MCF 10A (cell line): ENCODE measurements at places on chromosomes 7 and 10. TPM values are rescaled to one million over a fixed set of nuclear protein-coding genes. Genes with fewer than 3 reads are reported as not detected.

MYL7 gene
- not detected in 2 replicates for total RNA-seq

- no peaks in the 10 kb centered on the region for H3K36me3 ChIP-seq
- no peaks in the 10 kb centered on the region for H3K27me3 ChIP-seq
- peak; percentile 63 for DNase-seq
- peaks cover 14% of the 10 kb centered on the region for H3K4me1 ChIP-seq
- no peak overlapping the region for H3K4me3 ChIP-seq
These were observed 51.1 kb upstream of the PPP1R3C start for GRCh38 chr10:91683975-91684374.

- peak; percentile 62 for DNase-seq
- H3K4me3 ChIP-seq, result no peak overlapping the region
- H3K36me3 ChIP-seq, result no peaks in the 10 kb centered on the region
These were observed 524.8 kb downstream of the GRM8 start for GRCh38 chr7:126727930-126728391.

DNA sequence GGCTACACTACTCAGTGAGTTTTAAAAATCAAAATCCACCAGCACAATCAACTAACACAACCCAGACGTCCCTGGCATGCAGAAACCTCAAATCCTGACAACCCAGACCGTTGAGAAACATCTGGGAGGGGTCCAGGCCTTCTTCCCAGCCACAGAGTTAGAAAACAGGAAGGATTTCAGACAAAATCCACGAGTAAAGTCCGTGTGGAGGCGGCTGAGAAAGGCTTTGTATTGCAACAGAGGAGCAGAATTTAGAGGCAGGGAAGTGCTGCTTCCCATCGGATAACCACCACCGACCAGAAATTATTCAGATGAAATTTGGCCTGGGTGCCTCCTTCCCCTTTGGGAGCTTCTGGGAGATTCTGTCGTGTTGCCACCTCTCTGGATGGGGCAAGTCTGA lies 61.5 kb downstream of the TNS3 start:
- no peaks in the 10 kb centered on the region for H3K27me3 ChIP-seq
- peak; percentile 43 for DNase-seq
- H3K27ac ChIP-seq, result peak overlapping the region; percentile 61
- H3K4me3 ChIP-seq, result no peak overlapping the region
- peaks cover 42% of the 10 kb centered on the region for H3K36me3 ChIP-seq
